Stimulated activated CD4-positive, alpha-beta T cell treated with anti-CD3 and anti-CD28 coated beads, Interleukin-1b, Interleukin-23, amount 100 ng/mL, for 1 hour (primary cell): ENCODE measurements at places on chromosomes 5 and 9.

GRCh38 chr5:131974622-131974955, 29.1 kb upstream of the MEIKIN start:
- DNase-seq: no peak

DNA sequence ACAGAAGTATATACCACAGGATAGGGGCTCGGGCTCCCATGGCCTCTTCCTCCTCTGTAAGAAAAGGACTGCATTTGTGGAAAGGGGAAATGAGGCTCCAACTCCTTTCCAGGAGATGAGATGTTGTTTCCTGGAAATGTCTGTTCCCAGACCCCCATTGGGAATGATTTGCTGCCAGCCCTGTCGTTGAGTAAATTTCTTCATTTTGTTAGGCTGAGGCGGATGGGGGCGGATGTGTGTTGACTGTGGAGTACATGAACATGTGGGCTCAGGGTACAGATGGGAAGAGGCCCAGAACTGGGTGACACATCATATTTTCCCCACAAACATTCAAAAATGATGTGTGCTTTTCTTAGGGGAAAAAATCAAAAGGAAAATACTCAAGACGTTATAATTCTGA, 28.8 kb upstream of the TNFAIP8 start:
- no peak for DNase-seq

DNA sequence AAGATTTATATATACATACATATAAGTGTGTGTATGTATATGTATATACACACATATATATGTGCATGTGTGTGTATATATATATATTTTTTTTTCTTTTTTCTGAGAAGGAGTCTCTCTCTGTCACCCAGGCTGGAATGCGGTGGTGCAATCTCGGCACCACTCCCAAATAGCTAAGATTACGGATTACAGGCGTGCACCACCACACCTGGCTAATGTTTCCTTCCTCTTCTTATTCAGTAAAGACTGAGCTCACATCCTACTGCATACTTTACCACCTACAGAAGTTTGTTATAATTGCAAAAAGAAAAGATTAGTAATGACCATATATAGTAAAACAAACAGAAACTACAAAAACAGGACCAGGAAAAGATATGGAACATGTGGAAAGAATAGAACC, 23.1 kb upstream of the ZNF354B start:
- DNase-seq: no peak

DNA sequence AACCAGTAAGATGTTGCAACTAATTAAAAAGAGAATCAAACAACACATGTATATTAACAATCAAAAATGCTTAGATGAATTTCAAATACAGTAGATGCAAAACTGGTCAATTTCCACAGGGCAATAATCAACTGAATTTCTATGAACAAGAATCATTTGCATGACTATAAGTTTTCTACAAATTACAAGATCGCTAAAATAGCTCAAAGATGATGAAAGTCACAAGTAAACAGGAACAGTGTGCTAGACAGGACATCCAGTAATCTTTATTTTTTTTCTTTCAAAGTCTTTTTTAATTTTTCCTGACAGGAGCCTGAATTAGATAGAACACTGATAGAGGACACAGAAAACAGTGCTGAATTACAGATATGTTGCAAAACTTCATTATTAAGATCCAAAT, 608.2 kb upstream of the DAB2 start:
- no peak for DNase-seq

GRCh38 chr9:92728831-92729734, 35.5 kb downstream of the BICD2 start:
- DNase-seq: no peak

DNA sequence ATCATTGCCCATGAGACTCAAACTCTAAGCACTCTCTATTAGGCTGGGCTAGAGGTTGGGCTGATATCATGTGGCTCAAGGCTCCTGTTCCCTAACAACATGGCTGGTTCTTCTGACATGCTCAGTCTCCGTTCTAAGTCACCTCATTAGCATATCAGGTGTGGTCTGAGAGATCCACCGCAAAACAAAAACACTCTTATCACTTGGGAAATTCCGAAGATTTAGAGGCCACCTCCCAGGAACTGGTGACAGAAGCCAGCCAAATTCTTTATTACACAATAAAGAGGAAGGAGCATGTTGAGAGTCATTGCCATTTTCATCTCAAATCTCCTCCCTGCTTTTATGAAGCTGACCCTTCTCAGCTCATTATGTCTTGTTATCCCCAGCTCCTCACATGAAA, 107.6 kb downstream of the MSX2 start:
- no peak for DNase-seq

DNA sequence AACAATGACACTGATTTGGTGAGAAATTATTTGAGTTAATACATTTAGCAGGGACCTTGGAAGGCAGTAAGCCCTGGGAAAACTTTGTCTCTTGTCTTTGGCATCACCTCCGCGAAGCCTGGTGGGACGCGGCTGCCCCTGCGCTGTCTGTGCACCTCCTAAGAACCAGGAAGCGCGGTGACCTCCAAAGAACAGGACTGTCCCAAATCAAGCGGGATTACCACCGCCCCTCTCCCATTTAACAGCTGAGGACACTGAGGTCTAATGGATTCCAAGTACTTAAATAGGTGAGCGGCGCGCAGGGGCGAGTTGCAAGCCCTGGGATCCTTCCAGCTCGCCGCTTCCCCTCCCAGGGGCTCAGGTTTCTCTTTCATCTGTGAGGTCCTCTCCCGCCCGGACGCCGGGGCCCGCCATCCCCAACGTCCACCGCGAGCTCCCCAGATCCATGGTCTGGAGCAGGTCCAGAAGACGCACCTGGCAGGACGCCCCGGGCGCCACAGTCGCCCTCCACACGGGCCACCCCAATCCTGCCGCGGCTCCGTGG, 432 bp downstream of the STARD4 start:
- DNase-seq: no peak

- DNase-seq: no peak
Observed at GRCh38 chr5:148781766-148782165, 44.6 kb upstream of the ADRB2 start.

DNA sequence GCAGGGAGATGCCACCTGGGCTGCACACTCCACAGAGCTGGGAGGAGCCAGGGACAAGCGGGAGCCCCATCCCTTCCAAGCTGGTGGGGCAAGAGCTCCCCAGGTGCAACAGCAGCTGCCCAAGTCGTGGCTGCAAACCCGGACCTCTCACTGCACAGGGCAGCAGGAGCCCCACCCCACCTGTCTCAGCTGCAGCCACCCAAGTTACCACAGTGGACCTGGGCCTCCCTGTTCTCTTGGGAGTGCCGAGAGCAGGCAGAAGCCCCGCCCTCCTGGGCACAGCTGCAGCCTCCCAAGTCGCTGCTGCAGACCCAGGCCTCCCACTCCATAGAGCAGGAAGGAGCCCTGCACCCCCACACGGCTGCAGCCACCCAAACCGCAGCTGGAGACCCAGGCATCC, 374.1 kb upstream of the ACO1 start:
- no peak for DNase-seq

GRCh38 chr5:3377176-3377575, 218.5 kb upstream of the IRX1 start:
- no peak for DNase-seq
